Activated T-helper 1 cell treated with anti-CD3 and anti-CD28 coated beads, Interleukin-2, amount 50 U/mL, for 16 hours (primary cell): ENCODE measurements at places on chromosomes 5 and 9.

DNA sequence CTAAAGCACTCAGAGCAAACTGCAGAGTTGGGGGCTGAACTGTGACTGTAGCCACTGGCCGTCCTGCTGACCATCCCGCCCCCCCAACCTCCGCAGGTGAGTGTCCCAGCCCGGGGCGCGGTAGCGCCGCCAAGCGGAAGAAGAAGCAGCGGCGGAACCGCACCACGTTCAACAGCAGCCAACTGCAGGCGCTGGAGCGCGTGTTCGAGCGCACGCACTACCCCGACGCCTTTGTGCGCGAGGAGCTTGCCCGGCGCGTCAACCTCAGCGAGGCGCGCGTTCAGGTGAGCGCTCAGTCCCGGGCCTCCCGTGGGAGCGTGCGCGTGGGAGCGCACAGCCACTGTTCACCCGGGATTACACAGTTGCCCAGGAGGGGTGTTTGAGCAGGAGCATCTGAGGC, 33.7 kb downstream of the PTGES start:
- DNase-seq: no peak

DNA sequence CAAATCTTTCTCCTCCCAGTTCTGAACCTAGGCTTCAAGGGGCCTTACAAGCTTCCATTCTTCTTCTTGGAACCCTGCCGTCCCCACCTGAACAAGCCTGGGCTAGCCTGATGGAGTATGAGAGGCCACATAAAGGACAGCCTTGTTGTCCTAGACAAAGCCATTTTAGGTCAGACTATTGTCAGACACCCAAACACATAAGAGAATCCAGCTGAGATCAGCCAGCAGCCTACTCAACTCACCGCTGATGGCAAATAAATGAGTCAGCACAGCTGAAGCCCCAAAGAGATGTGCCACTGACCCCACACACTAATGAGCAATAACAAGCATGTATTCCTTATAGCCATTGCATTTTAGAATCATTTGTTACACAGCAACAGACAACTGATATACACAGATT, 33.8 kb downstream of the SVEP1 start:
- DNase-seq: no peak

- DNase-seq: no peak
Observed at GRCh38 chr5:133921979-133922378, 46.4 kb downstream of the C5orf15 start.

GRCh38 chr5:109347252-109347888, 62.4 kb downstream of the PJA2 start:
- DNase-seq: no peak

DNA sequence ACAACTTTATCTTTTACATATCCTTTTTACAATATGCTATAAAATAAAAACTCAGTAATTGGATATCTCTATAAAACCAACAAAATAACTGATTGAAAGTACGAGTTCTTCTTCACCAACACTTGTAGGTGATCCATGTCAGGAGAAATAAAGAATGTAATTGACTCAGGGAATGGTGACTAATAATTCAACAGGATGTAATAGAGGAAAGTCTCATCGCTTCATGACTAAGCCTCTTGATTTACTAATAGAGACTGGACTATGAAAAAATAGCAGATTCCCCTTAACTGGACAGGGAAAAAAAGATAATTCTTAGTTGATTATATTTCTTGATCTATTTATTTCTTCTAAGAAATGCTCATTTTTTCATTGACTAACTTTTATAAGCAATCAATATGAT, 507.7 kb upstream of the PTGER4 start:
- no peak for DNase-seq

DNA sequence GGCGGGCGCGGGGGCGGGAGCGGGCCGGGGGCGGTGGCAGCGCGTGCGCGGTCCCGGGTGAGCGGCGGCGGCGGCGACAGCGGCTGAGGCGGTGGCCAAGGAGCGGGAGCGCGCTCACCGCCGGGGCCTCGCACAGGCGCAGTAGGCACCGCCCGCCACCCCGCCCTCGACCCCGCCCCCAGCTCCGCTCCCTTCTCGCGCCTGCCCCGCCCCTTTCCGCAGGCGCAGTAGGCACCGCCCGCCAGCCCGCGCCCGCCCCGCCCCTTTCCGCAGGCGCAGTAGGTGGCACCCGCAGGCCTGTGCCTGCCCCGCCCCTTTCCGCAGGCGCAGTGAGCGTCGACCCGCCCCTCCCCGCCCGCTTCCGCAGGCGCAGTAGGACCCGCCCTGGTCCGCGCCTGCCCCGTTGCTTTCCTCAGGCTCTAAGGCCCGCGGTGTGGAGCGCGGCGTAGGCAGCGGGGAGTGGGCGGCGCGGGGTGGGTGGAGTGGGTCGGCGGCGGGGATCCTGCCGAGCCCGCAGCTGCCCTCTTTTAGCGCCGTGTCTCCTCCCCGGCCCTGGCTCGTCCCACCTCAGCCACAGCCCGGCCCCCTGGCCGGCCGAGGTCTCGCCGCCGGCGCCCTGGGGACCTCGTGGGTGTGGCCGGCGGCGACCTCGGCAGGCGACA, at the start of gene CAMSAP1:
TSS of gene CAMSAP1 (minus strand) at position 116 of the 662 bp plus-strand sequence. CDS start 387 bp downstream, outside the sequence.
- DNase-seq: peak; percentile 89

DNA sequence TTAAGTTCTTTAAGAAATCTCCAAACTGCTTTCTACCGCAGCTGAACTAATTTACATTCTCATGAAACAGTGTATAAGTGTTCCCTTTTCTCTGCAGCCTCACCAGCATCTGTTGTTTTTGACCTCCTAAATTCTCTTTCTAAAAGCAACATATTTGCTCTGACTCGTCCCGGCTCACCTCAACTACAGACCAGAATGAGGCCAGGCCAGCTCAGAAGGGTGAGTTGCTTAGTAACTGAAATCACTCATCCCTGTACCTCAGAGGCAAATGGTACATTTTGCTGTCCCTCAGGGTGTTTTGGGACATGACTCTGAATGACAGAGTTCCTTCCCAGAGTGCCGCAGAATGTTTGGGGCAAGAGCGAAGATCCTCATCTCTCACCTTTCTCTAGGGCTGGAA, 127.5 kb downstream of the FRMD3 start:
- DNase-seq: no peak

- DNase-seq: no peak
Observed at GRCh38 chr5:154999865-155000264, 13.7 kb upstream of the KIF4B start.

GRCh38 chr9:79988126-79988525, 416.4 kb downstream of the TLE4 start:
- no peak for DNase-seq

- no peak for DNase-seq
Observed at GRCh38 chr5:74149395-74149794, 491.1 kb downstream of the ENC1 start.

GRCh38 chr9:105656131-105656921, 5.9 kb upstream of the TAL2 start:
- no peak for DNase-seq

- DNase-seq: no peak
Observed at GRCh38 chr5:65103756-65104440, 335.2 kb downstream of the CWC27 start.

DNA sequence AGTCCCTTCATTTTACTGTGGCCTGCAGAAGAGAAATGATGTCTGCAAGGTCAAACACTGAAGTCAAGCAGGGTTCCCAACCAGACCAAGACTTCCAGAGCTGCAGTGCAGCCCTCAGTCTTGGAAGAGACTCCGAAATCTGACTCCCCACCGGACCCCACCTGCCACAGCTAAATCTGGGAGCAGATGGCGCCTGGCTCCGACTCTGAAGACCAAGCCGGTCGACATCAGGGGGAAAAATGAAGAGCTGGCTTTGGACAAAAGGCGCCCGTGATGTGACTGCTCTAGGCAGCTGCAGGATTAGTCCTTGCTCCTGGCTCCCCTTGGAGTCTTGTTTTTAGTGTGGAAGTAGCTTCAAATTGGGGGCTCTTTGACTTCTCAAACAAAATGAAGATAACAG, 72.4 kb upstream of the ZNF622 start:
- DNase-seq: no peak

GRCh38 chr5:74839229-74839628, 27.0 kb downstream of the FAM169A start:
- no peak for DNase-seq

DNA sequence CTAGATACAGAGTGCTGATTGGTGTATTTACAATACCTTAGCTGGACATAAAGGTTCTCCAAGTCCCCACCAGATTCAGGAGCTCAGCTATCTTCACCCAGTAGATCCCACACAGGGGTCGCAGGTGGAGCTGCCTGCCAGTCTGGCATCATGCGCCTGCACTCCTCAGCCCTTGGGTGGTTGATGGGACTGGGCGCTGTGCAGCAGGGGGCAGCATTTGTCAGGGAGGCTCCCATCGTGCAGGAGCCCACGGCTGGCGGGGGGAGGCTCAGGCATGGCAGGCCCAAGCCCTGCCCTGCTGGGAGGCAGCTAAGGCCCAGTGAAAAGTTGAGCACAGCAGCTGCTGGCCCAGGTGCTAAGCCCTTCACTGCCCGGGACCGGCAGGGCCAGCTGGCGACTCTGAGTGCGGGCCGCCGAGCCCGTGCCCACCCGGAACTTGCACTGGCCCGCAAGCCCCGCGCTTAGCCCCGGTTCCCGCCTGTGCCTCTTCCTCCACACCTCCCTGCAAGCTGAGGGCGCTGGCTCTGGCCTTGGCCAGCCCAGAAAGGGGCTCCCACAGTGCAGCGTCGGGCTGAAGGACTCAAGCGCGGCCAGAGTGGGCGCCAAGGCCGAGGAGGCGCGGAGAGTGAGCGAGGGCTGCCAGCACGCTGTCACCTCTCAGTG, 314.1 kb upstream of the ATP10B start:
- no peak for DNase-seq

DNA sequence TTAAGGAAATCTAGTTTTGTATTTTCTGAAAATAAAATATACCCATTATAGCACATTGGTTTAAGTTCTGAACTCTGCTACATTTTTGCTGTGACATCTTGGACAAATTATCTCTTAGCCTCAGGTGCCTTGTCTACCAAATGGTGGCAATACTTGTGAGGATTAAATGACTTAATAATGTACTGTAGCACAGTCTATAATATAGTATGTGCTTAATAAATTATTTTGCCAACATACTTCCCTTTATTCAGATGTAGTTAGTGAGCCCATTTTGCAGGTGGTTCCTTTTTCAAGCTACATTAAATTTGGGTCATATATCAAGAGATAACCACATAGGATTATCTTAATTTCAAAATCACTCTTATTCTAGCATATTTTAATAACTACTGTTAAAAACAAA, 3.2 kb downstream of the ETF1 start:
- DNase-seq: no peak

DNA sequence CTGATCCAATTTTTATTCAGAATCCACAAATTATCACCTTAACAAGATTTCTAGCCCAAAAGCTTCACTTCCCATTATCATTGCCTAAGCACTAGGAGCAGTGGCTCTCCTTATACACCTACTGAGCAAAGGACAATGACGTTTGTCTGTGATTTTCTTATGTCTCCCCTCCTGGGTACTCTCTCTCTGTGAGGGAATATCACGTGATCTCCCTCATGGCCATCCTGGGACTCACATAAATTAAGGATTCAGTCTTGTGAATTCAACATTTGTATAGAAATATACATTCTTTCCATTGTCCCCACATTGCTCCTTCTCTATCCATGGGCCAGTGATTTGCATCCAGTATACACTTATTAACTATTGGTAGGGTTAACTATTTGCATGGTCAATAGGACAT, 476.5 kb downstream of the PLK2 start:
- DNase-seq: no peak

DNA sequence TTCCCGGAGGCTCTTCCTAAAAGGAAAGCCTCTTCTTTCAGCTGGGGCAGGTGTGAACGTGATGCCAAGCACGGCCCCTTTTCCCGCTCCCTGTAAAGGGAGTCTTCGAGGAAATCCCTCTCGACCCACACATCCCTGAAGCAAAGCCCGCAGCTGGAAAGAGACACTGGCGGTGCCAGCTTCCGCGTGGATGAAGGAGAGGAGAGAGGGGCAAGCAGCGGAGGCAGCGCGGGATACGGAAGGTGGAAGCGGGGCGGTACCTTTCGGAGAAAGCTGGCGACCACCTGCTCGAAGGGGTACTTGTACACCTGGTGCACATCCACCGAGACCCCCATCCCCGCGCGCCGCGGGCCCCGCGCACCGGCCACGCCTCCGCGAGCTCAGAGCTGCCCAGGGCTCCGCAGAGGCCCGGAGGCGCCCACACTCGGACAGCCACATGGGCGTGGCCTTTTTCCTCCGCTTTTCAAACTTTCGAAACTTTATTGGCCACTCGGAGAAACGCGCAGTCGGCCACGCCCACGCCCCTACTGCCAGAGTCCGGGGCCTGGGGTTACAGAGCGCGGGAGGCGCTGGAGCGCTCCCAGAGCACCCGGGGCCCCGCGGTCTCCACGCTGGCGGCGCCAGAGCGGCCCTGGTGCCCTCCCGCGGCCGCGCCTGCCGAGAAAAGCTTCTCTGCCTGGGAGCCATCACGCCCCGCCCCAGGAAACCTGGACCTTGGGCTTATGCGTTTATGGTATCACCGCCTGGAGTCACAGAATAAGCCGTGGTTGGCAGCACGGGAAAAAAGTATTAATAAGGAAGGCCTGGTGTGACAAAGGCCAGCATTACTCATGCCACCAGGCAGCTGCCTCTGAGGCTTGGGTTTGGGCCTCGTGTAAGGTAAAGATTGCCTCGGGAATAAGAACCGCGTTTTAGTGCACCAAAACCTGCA, at the start of gene PRELID2:
TSS of gene PRELID2 (minus strand) at position 426 of the 931 bp plus-strand sequence. CDS start at position 335, 91 bp downstream.
- DNase-seq: no peak
